ENCODE measurements at places on chromosomes 7 and 10. TPM values are rescaled to one million over a fixed set of nuclear protein-coding genes. Genes with fewer than 3 reads are reported as not detected.
A peak's percentile ranks its signal among the peaks of the same experiment; 100 is the strongest.

DNA sequence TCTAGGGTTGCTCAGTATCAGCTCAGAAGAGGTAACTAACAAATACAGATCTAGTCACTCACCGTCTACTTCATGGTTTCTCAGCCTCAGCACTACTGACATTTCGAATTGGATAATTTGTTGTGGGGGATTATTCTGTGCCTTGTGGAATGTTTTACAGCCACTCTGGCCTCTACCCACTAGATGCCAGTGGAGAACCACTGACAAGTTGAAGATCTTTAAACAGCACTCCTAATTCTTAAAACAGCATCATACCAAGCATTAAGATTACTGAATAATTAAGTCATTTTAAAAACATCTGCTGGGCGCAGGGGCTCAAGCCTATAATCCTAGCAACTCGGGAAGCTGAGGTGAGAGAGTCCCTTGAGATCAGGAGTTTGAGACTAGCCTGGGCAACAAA is 82.6 kb downstream of the UPF2 start:
- DNase-seq: no peak

DNA sequence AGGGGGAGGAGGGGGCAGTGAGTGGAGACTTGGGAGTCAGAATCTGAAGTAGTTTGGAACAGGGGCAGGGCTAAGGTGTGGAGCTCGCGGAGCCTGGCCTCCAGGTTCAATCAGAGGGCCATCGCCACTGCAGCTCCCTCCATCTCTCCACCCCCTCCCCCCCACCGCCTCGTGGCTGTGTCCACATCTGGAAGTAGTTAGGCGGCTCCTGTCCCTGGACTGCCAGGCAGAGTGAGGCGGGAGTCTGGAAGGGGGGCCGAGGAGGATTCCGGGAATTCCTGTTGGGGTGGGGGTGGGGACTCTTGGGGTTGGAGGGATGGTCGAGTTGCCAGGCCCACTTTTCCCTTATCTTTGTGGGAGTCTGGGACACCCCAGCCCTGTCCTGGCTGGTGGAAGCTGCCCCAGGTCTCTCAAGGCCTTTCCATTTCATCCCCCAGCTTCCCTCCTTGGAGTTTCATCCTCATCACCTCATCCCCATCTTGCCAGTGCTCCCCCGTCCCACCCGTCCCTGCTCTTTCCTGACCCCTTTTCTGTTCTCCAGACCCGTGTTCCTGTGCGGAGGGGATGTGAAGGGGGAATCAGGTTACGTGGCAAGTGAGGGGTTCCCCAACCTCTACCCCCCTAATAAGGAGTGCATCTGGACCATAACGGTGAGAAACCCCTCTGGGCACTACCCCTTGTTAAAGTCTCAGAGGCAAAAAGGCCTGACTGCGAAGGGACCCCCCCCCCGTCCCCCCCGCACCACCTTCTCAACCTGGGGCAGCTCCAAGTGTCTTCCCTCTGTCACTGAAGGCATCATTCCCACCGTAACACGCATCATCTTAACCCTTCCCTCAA is 944 bp downstream of the PCOLCE start:
- DNase-seq: peak; percentile 92

DNA sequence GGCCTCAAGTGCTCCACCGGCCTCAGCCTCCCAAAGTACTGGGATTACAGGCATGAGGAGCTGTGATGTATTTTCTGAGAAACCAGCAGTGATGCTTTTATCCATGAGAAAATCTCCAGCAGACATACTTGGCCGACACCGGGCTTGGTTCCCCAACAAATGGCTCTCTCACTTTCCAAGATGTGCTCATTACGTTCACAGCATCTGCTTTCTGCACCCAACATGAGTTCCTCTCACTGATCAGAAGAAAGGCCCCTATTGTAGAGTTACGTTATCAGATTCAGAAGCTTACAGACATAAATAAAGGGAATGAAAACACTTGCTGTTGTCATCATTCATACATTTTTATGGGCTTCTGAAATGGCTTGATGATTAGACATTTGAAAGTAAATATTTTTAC is 95.0 kb downstream of the CALD1 start:
- DNase-seq: no peak

DNA sequence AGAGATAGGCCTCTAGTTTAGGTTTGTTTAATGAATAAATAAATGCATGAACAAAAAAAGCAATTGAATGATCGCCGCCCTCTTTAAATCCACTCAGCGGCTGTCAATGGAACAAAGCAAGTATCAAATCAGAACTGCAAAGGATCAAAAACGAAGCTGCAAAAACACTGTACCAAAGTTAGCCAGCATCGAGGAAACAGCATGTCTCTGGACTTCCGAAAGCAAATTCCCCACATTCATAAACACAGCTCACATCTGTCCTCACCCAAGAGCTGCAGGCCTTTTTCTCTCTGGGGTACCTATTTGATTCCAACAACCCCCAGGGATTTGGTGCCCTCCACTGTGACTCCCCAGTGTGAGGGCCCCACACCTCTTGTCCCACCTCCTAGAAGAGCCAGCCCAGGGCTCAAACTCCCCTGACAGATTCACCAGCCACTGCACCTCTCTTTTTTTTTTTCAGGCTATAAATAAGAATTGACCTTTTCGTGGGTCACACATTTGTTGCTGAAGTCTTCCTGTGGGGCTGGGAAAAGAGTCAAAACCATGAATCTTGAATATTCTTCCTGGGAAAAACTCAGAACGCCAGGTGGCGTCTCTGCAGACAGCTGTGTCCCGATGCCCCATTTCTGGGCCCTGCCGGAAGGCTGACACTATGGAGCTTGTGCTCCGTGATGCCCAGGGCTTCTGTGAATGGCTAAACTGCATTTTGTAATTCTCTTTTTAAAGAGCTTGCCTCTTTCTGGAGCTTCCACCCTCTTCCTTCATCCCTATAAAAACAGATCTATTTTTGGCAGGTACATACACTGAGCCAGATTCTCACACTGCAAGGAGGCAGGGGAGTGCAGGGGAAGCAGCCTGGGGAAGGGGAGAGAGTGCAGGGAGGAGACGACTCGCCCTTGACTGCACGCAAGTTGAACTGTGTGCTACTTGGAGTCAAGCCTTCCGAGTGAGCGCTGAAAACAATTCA is 51.7 kb downstream of the HSPA12A start:
- peak; percentile 62 for DNase-seq

DNA sequence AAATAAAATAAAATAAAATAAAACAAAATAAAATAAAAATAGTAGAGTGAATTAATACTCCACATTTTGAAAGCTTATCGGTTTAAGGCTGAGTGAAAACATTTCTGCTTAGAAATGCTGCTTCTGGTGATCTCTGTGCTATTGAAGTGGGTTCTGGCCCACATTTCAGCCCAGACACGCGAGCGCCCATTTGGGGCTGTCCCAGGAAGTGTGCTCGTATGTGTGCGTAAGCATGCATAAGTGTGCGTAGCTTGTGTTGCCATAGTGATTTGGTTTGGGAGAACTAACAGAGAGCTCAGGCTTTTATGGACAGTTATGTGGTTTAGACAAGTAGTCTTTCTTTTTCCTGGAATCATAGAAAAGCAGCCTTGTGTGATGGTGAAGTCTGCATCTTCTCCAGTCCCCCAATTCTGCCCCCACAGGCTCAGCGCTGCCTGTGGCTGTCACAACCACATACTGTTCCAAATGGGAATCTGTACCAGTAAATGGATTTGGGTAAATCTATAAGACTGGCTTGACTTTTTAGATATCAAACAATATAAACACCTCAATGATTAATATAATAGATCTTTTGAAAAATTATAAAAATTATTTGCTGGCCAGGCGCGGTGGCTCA is 29.8 kb upstream of the PURB start:
- DNase-seq: no peak

DNA sequence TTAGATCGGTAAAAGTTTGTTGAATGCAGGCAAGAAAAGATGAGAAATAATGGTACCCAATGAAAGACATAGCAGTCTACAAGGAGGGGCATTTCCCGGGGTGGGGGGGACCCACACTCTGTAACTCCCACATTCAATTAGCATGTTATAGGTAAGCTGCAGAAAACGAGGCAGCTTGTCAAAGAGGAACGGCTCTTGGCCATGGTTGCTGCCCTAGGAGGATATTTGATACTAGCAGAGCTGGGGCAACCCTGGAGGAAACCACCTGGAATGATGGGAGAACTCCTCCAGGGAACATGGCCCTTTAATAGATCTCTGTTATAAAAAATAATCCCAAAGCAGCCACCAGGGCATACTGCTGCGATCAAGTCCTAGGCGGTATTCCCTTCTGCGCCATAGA is 98.5 kb downstream of the EGFR start:
- no peak for DNase-seq

DNA sequence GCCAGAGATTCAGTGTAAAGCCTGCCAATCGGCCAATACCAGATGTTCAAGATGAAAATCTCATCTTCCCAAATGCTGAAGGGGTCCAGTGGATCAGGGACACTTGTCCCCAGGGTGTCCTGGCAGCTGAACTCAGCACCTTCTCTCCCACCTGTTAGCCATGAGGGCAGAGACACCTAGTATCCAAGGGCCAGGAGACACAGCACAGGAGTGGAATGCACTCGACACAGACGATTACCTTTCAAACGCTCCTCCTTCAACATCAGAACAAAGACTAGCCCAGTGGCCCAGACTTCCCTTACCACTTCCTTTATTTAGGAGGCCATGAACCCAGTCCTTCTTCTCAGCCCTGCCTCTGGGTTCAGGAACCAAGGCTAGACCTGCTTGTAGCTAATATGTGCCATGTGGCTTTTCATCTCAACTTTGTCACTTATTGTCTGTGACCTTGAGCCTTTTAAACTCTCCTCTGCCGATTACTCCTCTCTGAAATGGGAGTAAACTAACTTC is 180.3 kb upstream of the PLXNA4 start:
- DNase-seq: no peak

DNA sequence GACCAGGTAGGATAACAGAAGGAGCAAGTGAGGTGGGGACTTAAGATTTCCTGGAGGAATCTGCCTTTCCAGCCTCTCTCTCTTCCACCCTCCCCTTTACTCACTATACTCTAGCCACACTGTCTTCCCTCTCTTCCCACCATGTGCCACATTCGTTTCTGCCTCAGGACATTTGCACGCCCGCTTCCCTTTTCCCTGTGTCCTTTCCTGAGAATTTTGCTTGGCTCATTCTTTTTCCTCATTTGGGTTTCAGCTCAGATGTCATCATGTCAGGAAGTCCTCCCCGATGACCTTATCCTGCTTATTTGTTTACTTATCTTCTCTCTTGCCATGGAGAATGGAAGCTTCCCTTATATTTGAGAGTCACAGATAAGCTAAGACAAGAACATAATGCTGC is 363.8 kb downstream of the PRPF18 start:
- no peak for DNase-seq

GRCh38 chr10:4643471-4643870 is 182.5 kb upstream of the AKR1E2 start:
- DNase-seq: no peak

DNA sequence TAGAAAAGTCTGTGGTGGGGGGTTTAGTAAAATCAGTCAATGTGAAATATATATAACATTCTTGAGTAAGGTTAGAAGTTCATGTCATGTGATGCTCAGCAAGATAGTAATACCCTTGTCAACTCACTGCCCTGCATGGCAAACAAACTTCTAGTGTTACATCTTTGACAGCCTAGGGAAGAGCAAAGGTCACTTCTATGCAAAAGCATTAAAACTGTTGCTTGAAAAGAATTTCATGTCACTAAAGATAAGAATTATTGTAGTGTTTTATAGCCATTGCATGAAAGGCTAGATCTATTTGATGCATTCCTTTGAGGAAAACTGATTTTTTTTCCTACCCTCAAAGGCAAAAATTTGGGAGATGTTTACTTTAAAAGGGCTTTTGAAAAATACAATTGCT is 176.0 kb downstream of the SKAP2 start:
- no peak for DNase-seq

DNA sequence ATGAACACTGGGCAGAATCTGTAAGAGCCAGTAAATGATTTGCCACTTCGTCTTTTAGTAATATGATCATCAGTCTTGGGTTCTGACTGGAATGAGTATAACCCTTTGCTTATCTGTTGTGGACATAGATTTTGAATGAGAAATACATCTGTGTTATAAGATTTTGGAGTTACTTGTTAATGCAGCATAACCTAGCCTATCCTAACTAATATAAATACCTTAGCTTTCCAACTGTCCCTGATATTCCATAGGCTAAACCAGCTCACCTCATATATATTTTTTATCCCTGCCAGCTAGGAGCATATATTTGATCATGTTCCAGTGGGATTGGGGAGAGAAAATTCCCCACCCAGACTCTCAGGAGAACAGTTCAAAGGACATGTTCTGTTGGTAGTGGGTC is 15.1 kb downstream of the LRMDA start:
- no peak for DNase-seq

GRCh38 chr7:117757440-117757839 is 115.8 kb downstream of the CTTNBP2 start:
- no peak for DNase-seq

DNA sequence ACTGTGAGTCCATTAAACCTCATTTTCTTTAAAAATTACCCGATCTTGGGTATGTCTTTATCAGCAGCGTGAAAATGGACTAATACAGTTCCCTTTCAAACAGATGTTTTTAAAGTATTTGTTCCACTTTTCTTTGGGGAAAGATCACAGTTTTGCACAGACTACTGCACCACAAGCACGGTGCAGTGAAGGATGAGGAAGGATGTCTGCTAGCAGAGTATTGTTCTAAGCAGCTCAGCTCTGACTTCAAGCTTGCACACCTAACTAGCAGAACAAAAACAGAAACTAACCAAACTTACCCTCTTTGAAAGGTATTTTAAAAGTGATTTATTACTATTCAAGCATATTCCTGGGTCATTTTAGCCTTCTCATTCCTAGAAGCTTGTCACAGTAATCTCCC is 20.0 kb downstream of the THNSL1 start:
- DNase-seq: no peak

- peak; percentile 98 for DNase-seq
Measured at GRCh38 chr7:22561321-22561811, 61.4 kb upstream of the STEAP1B start.

DNA sequence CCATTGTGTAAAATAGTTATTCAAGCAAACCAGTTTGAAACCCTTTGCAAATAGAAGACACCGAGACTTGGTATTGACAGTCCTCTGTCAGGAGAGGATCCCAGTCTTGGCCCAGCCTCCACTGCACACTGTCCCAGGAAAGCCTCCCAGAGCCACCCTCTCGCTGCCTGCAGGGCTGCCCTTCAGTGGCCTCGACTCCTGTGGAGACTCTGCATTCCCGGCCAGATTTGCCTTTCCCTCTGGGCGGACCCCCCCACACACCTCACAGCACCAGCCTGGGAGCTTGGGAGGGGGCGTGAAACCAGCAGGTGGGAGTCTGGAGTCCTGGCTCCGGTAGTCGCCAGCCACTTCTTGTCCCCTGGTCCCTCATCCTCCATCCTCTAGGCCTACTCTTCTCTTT is 48.7 kb downstream of the GRK5 start:
- DNase-seq: no peak

- no peak for DNase-seq
Measured at GRCh38 chr10:98299341-98299740, 31.3 kb upstream of the LOXL4 start.

- DNase-seq: peak; percentile 76
Measured at GRCh38 chr10:90964781-90965465, 44.0 kb upstream of the ANKRD1 start.

The PKD2L1 gene
- polyA plus RNA-seq: not detected

The SH2B2 gene
- polyA plus RNA-seq: 11.4 TPM

The DRGX gene
- polyA plus RNA-seq: not detected

The OR9A2 gene
- not detected for polyA plus RNA-seq

The CTAGE4 gene
- 1.9 TPM for polyA plus RNA-seq

The HOXA3 gene
- polyA plus RNA-seq: 16.5 TPM

The MYO3A gene
- polyA plus RNA-seq: 1.1 TPM
